ENCODE measurements at places on chromosomes 11 and 22.

DNA sequence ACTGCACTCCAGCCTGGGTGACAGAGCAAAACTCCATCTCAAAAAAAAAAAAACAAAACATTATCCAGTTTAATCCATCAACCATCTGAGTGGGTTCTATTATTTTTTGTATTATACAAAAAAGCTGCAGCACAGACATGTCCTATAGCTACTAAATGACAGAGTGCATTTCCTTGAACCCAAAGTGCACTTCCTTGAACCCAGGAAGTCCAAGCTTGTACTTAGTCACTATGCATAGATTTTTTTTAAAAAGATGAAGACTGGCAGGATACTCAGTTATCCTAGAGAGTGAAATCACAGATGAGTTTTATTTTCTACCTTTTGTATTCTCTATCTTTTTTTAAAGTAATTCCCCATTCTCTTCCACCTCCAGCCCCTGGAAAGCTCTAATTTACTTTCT, 8.0 kb upstream of the RRAS2 start:
- no peak for DNase-seq

- no peak for DNase-seq
These were observed 3.5 kb downstream of the TBC1D10A start for GRCh38 chr22:30323246-30323645.

GRCh38 chr11:18395735-18396504, 1.6 kb downstream of the LDHA start:
- DNase-seq = peak; percentile 95

- DNase-seq = no peak
These were observed 54.2 kb upstream of the KCNQ1OT1 start for GRCh38 chr11:2754008-2754407.

- DNase-seq = no peak
These were observed 48.4 kb upstream of the THY1 start for GRCh38 chr11:119471329-119471728.

GRCh38 chr11:115247953-115248352, 256.3 kb downstream of the CADM1 start:
- no peak for DNase-seq
